ENCODE measurements at places on chromosomes 4 and X.

DNA sequence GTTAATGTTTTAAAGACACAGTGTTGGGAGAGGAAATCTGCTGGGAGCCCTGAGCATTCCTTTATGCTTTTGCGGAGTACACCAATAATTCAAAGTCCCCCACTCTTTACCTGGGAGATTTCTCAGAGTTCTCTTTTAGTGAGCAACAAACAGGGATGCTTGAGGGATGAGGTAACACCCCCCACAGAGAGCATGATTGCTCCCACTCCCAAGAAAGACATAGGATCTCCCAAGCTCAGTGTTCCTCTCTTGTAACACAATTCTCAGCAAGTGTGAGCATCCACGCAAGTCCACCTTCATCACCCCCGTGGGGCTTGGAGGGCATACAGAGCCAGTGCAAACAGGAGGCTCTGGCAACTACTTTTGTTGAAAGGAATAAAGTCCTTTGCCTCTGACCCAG, 36.1 kb downstream of the GSPT2 start:
- no peak for DNase-seq

DNA sequence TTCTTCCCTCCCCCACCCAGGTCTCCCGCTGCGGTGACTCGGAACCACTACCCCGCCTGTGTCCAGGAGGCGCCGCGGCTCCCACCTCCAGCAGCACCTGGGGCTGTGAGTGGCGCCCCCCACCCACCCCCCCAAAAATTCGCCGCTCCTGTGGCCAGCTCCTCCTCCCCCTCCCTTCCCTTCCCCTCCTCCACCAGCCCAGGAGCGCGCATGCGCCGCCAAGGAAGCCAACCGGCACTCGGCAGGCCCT, 278 bp downstream of the CLOCK start:
- DNase-seq, result no peak

GRCh38 chr4:76690906-76691275, 207.1 kb downstream of the SOWAHB start:
- no peak for DNase-seq

- DNase-seq, result no peak
These were observed 129.7 kb downstream of the RAPGEF2 start for GRCh38 chr4:159232465-159233106.

DNA sequence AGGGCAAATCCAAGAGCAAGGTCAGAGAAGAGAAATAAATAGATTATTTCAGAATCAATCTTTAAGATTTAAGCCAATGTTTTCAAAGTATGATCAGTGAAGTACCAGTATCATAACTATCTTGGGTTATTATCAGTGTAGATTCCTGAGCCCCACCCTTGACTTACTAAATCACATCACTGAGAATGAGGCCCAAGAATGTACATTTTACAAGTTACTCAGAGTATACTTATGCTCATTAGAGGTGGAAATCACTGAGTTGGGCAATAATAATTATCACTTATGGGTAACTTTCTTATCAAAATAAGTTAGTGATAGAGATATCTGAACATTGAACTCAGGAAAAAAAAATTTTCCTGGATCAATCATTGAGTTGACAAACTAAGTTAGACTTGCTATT, 121.6 kb upstream of the NOCT start:
- no peak for DNase-seq

DNA sequence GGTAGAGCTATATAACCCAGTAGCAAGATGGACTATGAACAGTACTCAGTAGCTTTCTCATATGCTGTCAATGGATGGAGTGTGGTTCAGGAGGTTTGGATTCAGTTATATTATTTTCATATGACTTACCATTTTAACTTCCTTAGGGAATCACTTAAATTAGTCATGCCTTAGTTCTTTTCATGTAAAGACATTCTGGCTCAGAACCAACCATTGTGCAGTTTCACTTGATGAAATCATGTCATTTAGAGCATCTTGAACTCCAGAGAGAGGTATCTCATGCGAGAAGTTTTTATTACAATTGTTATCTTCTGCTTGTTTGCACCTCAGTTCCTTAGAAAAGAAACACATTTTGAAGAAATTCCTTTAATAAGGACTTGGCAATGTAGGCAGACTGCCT, 55.8 kb downstream of the IL1RAPL2 start:
- DNase-seq, result no peak

- no peak for DNase-seq
These were observed 436.0 kb downstream of the CENPC start for GRCh38 chr4:67109276-67109675.
